ENCODE measurements at places on chromosomes 2 and 18. TPM values are rescaled to one million over a fixed set of nuclear protein-coding genes. Genes with fewer than 3 reads are reported as not detected.
A peak's percentile ranks its signal among the peaks of the same experiment; 100 is the strongest.

Gene SCYGR4
- total RNA-seq: 0.89 TPM

DNA sequence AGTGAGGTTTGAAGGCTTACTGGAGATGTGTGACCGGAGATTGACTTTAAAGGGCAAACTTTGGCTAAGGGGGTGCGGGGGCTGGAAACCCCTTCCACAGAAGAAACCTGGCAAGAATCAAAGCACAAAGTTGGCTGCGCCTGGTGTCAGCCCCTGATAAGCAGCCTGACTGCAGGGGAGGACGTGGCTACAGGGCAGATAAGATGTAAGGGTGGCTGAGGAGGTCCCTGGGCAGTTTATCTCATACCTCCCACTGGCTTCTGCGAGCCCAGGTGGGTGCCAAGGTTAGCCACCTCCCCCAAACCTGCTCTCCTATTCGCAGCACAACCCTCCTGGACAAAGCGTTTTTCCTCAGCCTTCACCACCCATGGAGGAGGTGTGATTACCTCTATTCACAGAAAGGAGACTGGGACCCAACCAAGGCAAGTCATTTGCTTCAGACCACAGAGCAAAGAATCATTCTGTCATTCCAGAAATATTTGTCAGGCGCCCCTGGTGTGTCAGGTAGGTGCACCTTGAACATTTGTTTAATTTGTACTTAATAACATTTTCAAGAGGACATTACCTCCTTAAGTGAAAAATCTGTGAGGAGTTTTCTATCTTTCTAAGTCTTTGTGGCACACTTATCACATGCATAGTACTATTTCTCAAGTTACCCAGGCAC, 73.1 kb upstream of the IL1R1 start:
- DNase-seq: no peak

- no peak for DNase-seq
Observed at GRCh38 chr2:96111257-96111640, 5.1 kb downstream of the ADRA2B start.

DNA sequence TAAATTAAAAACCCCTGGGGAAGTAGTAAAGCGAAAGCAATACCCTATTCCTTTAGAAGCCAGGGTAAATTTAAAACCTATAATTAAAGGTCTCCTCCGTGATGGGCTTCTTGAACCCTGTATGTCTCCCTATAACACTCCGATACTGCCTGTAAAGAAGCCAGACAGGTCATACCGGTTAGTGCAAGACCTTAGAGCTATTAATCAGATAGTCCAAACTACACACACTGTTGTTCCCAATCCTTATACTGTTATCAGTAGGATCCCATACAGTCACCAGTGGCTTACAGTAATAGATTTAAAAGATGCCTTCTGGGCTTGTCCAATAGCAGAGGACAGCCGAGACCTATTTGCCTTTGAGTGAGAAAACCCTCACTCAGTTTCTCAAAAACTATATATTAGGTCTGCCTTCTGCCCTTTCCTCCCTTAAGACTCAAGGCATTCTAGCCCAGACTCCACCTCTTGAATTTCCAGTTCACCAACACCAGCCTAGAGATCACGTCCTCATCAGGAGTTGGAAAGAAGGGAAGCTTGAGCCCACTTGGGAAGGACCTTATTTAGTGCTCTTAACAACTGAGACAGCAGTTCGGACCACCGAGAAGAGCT, 12.4 kb upstream of the SAP130 start:
- DNase-seq: no peak

DNA sequence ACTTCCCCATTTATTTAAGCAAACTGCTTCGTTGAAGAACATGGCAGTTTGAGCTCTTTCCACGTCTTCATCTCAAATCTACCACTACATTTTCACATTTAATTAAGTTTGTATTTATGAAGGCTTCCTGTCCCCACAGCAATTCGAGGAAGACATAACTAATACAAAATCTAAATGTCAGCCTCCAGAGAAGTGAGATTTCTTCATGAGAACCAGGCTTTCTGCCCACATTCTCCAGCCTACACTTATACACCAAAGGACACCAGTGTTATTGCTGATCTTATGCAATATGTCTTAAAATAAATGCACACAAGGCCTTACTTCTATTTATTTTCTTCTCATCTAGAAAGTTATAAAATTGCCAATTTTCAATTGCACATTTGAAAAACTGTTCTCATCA, 1209.3 kb upstream of the FAM98A start:
- no peak for DNase-seq

Gene ACMSD
- total RNA-seq: not detected

Gene ITGB6
- 11.6 TPM for total RNA-seq

Gene CPO
- total RNA-seq: 0.89 TPM

DNA sequence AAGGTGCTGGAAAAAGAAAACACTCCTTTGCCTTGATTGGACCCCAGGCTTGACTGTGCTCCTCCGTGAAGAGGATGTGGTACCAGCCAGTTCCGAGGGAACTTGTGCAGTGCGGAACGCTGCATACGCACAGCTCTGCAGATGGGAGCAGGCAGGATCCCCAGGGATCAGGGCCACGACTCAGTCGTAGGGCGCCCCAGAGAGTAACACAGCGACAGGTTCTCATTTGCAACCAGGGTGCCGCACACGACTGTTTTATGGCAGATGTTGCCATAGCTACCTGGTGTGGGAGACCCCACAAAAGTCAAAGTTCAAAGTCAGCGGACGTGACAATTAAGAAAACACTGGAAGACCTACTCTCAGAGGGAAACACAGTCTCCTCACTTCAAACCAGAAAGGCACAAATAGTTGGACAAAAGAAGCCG, 779 bp downstream of the MALL start:
- no peak for DNase-seq

GRCh38 chr2:62054916-62055450, 140.9 kb upstream of the B3GNT2 start:
- no peak for DNase-seq

Gene REG3G
- total RNA-seq: not detected

DNA sequence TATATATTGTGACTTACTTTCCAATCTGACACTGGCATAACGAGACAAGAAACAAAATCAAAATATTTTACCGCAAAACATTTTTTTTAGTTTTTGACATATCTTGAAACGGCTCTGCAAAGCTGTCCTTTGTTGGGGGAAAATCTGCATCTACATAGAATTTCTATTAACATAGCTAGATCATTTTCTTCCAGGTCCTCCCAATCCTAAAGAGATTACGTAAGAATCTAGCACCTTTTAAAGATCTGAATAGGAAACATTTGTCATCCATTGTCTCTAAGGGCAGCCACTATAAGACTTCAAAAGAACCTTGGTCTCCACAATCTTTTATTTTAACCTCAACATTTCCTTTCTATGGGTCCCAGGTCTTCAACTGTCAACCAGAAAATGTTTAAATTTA, 1.2 kb upstream of the MFF start:
- no peak for DNase-seq

GRCh38 chr2:45806563-45807358, 155.3 kb downstream of the PRKCE start:
- no peak for DNase-seq

Gene GPR75
- total RNA-seq: 2.3 TPM

GRCh38 chr2:216632952-216633615, at the start of gene IGFBP2:
TSS of gene IGFBP2 (plus strand) at chr2:216633420. CDS start at chr2:216633524, 104 bp downstream.
- DNase-seq: peak; percentile 25

GRCh38 chr18:79680100-79680879, 687 bp downstream of the CTDP1 start:
- no peak for DNase-seq

Gene STAT4
- total RNA-seq: 4.3 TPM

DNA sequence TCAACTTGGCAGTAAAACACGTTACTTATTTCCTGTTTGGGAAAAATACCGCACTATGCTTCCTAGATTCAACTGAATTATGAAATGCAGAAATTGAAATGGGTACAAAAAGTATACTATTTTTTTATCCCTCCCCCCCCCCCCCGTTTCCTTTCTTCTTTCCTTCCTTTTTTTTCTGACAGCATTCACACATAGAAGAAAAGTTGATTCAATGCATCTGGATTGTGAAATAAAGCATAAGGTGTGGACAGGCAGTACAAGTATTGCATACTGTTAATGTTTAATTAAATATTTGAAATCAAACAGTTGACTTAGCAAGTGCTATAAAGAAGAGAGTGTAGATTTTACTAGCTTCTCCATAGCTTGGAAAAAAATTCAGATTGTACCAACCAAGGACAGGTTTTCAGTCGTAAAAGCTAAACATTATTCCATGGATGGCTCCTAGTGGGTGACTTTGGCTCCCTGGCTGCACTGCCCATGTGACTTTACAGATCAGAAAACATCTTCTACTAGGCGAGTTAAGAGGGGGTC, 21.6 kb upstream of the AGFG1 start:
- DNase-seq: no peak

- no peak for DNase-seq
Observed at GRCh38 chr2:66494708-66495107, 59.8 kb downstream of the MEIS1 start.

Gene RAD51AP2
- 0.20 TPM for total RNA-seq

Gene PRSS56
- total RNA-seq: not detected

- no peak for DNase-seq
Observed at GRCh38 chr2:71786291-71787107, 333.1 kb downstream of the DYSF start.

DNA sequence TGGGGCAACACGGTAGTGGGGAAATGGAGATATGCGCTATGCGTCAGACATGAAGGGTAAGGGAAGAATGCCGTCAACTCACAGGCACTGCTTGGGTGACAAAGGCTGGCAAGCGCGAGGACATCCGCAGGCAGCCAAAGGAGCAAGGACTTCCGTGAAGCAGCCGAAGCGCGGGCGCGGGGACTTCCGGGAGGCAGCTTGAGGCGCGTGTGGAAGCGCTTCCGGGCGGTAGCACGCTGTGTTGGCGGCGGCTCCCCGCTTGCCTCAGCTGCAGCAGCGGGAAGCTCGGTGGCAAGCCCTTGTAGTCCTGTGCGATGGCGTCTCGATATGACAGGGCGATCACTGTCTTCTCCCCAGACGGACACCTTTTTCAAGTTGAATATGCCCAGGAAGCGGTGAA, at the start of gene PSMA8:
TSS of gene PSMA8 (plus strand) at position 218 of the 400 bp plus-strand sequence. CDS start at position 315, 97 bp downstream.
- DNase-seq: no peak

DNA sequence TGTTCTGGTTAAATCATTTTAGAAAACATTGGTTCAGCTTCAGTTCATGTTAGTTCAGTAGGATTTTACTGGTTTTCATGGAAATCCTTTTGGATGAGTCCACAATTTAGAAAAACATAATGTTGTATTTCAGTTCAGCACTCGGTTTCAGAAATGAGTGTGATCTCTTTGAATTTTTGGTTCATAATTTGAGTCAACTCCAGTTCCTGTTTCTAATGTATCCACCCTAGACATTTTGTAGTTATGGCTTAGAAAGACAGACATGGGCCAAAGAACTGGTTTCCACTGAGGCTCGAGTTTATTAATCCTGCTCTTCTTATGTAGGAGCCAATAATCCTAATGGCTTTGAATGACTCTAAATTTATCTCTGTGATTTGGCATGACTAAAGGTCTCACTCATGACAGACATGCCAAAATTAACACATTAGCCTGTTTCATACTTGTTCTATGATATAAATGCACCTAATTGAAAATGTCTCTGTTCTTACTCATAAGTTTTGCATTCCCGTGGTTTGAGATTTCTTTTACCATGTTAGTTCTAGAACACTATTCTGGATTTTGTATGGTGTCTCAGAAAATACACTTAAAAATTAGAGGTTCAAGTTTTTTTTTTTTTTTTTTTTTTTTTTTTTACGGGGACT, 82.3 kb upstream of the SPRED2 start:
- no peak for DNase-seq

- DNase-seq: no peak
Observed at GRCh38 chr2:215535741-215536140, 99.9 kb upstream of the FN1 start.

GRCh38 chr2:142380372-142380771, 249.6 kb upstream of the LRP1B start:
- DNase-seq: no peak

Gene ANKZF1
- 41.6 TPM for total RNA-seq

GRCh38 chr2:238912916-238913875, 65.3 kb downstream of the TWIST2 start:
- no peak for DNase-seq

DNA sequence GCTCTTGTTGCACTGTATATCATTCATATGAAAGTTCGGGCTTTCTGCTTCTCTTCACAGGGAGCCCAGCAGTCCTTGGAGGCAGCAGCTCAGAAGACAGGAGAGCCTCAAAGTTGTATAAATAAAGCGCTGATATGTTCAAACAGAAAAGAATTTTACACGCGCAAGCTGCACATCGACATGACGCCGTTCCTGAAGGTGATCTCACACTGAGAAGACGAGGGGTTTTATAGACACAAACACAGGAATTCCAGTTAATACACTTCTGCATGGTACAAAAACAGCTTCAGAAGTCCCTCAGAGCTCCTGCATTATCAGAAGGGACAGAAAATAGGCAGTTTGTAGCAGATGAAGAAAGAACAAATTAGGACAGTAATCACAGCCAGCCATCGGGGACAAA, 81.6 kb downstream of the KIAA2012 start:
- no peak for DNase-seq

DNA sequence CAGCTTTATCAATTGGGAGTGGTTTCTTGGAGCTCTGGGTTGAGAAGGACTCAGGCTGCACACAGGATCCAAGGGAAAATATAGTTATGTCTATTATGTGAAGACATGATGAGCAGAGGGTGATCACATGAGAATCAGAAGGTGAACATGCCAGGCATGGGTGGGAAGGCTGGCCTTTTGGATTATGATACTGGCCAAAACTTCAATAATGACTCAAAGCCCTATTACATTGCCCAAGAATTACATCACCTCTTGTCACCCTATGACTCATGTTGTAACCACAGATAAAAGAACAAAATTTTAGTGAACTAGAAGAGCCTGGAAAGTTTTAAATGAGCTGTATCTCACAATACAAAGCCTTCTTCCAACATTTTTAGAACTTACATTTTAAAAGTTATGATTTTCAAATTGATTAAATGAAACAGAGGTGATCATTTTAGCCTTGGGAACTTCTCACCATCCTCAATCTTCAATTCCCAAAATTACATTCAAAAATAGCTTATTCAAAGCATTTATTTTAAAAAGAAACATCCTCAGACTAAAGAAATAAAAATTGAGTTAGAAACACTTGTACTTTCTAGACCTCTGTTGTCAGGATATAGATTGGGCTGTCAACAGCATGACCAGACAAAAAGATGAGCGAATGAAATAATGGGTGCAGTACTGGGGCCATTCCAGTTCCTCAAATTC, 428.3 kb downstream of the MBD2 start:
- DNase-seq: no peak

- no peak for DNase-seq
Observed at GRCh38 chr18:62080172-62080900, 106.5 kb downstream of the PIGN start.

DNA sequence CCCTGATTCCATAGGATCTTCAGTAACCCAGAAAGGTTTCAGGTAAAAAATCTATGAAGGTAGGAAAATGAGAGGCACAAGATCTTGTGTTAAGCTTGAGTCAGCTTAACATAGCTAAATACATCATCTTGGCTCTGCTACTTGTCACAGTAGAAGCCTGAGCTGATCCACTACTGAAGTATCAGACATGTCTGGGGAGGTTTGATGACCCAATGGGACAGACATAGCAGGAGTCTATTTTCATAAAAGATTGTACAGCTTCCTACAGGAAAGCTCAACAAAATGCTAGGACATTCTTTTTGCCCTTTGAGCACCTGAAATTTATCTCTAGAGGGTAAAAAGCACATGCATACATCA, 84.3 kb upstream of the FSHR start:
- no peak for DNase-seq

- no peak for DNase-seq
Observed at GRCh38 chr18:63617049-63617914, 26.8 kb downstream of the SERPINB4 start.
